Vagina (tissue), 2 donors: ENCODE measurements at places on chromosomes 4 and X.

GRCh38 chr4:18039113-18039512 is 17.6 kb upstream of the LCORL start:
- no peak for DNase-seq

GRCh38 chr4:26003056-26003455 is 89.0 kb downstream of the SMIM20 start:
- DNase-seq: no peak

DNA sequence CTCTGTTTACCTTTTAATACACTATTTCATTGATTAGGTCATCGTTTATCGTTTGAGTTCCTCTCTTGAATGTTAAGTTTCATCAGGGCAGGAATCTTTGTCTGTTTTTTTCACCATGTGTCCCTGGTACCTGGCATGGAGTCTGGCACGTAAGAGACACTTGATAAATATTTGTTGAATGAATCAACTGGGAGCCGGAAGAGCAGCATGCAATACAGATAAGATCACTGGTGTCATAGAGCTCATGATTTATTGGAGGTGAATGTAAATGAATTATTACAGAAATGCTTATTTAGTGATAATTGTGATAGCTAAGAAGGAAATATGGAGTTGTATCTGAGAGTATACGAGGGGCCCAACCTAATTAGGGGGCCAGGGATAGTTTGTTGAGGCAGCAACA is 62.8 kb downstream of the UCHL1 start:
- no peak for DNase-seq

DNA sequence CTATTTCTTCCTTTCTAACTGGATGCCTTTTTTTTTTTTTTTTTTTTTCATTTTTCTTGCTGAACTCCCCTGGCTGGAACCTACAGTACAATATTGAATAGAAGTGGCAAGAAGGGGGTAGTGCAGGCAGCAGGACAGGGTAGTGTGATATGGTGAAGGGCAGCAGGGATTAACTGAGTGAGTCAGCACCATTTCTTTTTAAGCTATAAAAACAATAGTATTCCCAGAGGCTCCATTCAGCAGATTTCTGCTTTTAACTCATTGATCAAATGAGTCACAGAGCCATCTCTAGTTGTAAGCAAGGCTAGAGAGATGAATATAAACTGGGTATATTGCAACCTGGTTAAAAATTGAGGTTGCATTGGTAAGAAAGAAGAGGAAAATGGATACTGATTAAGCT is 53.6 kb upstream of the SETD7 start:
- DNase-seq: no peak

- no peak for DNase-seq
Observed at GRCh38 chr4:96406742-96407141, 566.8 kb downstream of the PDHA2 start.

- DNase-seq: no peak
Observed at GRCh38 chr4:47390428-47391125, 72.9 kb downstream of the COMMD8 start.

- DNase-seq: no peak
Observed at GRCh38 chrX:68922013-68922412, 93.2 kb downstream of the EFNB1 start.

GRCh38 chrX:50049228-50049627 is 126.8 kb downstream of the CLCN5 start:
- DNase-seq: no peak

DNA sequence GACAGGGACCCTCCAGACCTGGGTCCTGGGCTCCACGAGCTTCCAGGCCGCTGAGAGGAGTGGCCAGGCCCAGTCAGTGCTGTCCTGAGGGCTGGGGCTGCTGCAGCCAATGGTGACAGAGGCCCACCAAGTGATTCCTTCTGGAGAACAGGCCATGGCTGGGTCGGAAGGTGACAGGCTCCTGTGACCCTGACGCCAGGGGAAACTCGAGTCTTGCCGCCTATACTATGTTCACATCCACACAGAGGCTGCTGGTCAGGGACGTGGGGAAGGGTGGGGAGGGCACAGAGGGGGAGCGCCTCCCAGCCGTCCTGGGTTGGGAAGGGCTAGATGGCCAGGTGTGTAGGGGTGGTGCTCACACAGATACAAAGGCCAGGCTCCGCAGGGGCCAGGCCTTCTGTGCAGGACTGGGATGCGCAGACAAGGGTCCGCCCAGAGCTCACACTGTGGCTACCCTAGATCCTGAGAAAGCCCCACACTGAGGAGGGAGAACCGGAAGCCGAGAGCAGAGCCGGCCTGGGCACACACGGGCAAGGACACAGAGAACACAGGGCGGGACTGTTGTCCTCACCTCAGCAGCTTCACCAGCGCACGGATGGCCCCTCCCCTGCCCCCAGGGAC is 81.4 kb downstream of the HTRA3 start:
- DNase-seq: no peak

DNA sequence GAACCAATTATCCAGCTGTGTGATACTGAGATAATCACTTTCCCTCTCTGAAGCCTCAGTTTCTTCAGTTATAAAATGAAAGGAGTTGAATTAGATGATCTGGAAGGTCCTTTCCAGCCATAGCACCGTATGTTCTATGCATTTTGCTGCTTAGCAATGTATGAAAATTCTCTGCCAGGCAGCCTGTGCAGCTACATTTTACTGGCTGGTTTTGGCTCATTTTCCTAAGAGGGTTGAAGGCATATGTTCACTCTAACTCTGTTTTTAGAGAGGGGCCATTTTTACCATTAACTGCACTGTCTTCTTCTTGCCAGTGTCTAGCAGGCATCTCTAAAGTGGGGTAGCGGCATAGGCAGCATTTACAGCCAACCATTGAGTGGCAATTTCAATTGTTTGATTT is 26.1 kb downstream of the TRPC5 start:
- DNase-seq: no peak

GRCh38 chr4:166309286-166309685 is 436.2 kb downstream of the TLL1 start:
- no peak for DNase-seq
